ENCODE measurements at places on chromosomes 12 and 14.

DNA sequence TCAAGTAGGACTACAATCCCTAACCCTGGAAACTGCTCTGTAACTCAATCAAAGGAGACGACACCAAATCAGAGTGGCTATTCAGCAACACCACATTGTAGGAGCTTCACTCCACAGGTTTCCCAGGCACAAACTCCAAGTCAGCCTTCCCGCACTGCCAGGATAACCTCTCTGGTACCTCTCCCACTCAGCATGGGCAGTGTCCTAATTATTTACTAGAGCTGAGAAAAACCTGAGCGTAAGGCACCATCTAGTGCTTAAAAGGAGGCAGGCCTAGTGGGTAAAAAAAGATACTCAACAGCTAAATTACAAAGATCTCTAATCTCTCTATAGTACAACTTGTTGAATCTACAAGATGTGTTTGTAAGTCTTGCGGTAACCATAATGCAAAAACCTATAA, 36.1 kb downstream of the PARP11 start:
- DNase-seq = no peak

GRCh38 chr14:73472185-73473114, 14.1 kb upstream of the NUMB start:
- no peak for DNase-seq

GRCh38 chr12:54360717-54361456, 3.4 kb downstream of the GPR84 start:
- peak; percentile 79 for DNase-seq

- DNase-seq = peak; percentile 96
Observed at GRCh38 chr12:30048371-30048770, 264.6 kb upstream of the TMTC1 start.

GRCh38 chr12:20523658-20524057, 155.3 kb downstream of the PDE3A start:
- no peak for DNase-seq

- no peak for DNase-seq
Observed at GRCh38 chr14:105468621-105469241, 5.9 kb upstream of the CRIP2 start.

DNA sequence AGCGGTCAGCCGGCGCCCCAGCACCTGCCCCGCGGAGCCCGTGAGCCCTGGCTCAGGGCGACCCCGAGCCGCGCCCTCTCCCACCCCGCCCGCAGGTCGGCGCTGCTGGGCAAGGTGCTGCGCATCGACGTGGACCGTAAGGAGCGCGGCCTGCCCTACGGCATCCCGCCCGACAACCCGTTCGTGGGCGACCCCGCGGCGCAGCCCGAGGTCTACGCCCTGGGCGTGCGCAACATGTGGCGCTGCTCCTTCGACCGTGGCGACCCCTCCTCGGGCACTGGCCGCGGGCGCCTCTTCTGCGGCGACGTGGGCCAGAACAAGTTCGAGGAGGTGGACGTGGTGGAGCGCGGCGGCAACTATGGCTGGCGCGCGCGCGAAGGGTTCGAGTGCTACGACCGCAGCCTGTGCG, 14.4 kb downstream of the HHIPL1 start:
- DNase-seq = no peak

DNA sequence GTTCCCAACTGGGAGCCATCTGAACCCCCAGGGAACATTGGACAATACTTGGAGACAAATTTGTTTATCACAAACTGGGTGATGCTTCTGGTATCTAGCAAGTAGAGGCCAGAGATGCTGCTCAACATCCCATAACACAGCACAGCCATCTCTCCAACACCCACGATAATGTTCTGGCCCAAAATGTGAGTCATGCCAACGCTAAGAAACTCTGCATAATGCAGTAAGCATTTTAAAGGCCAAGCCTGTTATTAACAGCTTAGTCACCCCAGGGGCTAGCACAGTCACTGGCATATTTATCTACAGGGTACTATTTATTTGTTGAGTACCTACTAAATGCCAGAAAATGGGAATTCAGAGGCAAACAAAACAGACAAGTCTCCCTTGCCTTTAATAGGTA, 873.1 kb upstream of the TMEM132C start:
- DNase-seq = no peak

GRCh38 chr14:30798516-30798915, 75.8 kb upstream of the COCH start:
- DNase-seq = no peak

GRCh38 chr12:40565029-40565633, 127.1 kb upstream of the CNTN1 start:
- DNase-seq = no peak

DNA sequence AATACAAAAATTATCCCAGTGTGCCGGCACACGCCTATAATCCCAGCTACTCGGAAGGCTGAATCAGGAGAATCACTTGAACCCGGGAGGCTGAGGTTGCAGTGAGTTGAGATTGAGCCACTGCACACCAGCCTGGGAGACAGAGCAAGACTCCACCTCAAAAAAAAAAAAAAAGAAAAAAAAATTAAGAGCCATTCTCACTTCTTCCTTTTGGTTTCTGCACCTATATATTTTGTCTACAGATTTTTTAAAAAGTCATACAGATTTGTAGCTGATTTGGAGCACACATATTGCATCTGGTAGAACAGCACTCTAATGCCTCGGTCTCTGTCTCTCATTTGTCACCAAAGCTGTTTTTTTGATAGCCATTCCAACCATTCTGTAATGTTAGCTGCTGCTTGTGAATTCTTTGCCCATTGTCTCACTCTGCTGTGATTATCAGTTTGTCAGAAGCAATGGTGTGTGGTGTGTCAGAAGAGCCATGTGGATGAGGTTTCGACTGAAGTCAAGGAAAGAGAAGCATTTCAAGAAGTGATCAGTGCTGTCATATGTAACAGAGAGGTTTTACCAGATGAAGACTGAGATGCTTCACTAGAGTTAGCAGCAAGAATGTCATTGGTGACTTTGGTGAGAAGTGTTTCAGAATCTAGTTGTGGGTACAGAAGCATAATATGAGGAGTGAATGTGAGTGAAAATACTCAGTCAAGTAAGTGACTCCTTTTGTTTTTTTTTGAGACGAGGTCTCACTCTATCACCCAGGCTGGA, 8.7 kb upstream of the KTN1 start:
- no peak for DNase-seq

DNA sequence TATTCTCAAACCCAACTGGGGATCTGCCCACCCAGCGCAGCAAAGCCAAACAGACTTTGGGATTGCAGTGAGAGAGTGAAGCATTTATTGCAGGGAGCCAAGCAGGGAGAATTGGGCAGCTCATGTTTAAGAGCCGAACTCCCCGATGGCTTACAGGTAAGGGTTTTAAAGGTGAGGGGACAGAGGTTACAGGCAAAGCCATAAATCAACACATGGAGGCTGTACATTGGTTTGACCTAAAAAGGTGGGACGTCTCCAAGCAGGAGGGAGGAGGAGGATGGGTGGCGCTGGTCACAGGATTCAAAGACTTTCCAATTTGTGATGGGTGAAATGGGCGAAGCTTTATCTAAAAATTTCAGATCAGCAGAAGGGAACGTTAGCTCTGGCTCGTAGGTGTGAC, 18.2 kb downstream of the OAS2 start:
- DNase-seq = no peak

DNA sequence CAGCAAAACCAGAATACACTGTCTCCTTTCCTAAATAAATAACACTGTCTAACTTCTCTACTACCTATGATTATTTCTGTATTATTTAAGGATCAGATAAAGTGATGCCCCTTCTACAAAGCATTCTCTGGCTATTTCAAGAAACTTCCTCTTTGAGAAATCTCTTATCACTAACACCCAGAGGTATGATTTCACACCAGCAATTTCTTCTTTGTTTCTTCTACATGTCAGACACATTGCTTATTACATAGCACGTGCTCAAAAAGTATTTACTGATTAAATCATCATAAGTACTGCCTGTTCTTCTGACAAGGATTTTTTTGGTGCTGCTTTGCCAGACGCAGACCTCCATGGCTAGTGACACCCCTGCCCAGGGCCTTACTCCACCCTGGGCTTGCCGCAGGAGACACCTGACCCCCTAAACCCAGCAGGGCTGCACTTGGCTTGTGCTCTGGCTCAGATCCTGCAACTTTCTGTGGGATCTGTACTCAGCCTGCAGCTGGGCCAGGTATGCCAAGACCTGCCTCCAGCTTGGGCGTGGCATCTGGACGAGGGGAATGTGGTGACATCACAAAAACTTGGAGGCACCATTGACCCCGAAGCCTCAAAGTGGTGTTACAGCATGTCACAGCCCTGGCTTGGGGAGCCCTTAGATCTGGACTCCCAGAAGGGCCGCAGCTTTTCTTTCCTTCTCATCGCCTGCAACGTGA, 15.4 kb upstream of the HIGD1C start:
- no peak for DNase-seq

DNA sequence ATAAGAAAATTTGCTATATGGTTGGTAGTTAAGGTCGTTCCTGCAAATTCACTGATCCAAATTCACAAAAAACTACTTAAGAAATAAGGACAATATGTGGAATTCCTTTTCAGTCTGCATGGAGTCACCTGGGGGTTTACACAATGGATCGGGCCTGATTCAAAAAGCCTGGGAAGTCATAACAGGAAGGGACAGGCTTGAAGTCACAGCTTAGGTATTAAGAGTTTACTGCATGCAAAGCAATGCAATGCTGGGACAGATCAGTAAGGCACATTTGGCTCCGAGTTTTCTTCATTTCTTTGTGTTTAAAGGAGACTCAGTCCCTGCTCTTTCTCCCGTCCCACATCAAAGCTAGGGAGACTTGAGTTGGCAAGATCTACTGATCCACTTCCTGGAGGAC, 153.3 kb downstream of the NTF3 start:
- no peak for DNase-seq

GRCh38 chr12:111414711-111415252, 9.1 kb downstream of the SH2B3 start:
- no peak for DNase-seq

GRCh38 chr12:18646286-18646890, 91.4 kb downstream of the PLCZ1 start:
- no peak for DNase-seq

DNA sequence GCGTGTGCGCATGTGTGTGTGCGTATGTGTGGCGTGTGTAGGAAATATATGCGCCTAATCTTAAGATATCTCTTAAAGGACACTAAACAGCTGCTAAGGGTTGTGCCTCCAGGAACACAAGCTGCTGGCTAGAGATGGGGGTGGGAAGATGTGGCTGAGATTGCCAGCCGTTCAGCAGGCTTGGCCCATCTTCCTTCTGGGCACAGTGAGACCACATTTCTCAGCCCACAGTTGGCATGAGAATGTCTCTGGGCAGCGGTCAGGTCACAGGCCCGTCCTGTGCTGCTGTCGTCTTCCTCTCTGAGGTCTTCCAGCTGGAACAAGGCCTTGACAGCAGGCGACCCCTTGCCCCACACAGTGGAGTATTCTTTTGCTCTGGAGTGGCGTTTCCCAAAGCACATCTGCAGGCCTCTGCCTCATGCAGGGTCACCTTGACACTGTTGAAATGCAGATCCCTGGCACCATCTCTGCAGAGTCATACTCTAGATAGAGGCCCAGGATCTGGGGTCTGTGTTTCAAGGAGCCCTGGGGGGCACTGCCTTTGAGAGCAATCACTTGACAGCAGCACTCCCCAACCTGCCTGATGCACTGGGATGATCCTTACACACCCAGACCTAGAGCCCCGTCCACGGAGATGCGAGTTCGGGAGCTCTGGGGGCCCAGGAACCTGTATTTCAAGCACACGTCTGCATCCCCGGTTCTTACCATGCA, 335.5 kb upstream of the SFSWAP start:
- no peak for DNase-seq

GRCh38 chr12:44507461-44507860, 368.7 kb downstream of the NELL2 start:
- DNase-seq = no peak

- DNase-seq = peak; percentile 35
Observed at GRCh38 chr14:58865514-58866281, 227.9 kb downstream of the DACT1 start.

DNA sequence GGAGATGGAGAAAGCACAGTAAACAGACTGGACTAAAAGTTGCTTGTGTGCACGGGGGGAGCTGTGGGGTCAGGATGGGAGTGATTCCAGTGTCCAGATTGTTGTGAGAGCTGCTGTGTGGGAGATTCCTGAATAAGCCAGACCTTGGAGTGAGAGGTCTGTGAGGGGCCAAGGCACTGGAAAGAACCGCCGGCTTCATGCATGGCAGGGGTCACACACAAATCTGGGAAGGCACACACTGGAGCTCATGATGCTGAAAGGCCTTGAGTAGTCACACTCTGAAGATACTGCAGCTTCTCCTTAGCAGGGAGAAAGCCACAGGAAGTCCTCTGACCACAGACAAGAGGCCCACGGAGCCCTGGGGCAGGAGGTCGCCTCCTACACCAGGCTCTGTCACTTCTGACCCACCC, 23.1 kb downstream of the ADCY6 start:
- no peak for DNase-seq

GRCh38 chr12:119211884-119212283, 33.2 kb downstream of the HSPB8 start:
- DNase-seq = no peak

DNA sequence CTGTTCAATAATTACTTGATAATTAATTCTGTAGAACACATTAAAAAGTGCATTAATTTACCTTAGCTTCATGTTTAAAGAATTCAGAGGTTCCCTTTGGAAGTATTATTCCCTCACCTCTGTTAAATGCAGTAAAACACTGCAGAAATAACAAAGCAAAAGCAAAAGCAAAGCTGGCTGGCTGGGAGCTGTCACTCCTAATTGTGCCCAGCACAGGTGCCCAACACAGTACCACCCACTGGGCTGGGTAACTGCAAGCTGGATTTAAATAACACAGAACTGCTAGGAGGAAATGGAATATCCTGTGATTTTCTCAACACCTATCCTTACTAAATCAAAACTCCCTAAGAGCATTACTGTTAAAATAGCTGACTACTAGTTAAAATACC, 72.6 kb downstream of the SLC2A13 start:
- DNase-seq = no peak

GRCh38 chr14:34379816-34380470, 82.1 kb downstream of the SPTSSA start:
- DNase-seq = no peak

- DNase-seq = no peak
Observed at GRCh38 chr12:6639151-6639801, 3.5 kb upstream of the LPAR5 start.

GRCh38 chr12:14846876-14847580, 3.7 kb upstream of the ART4 start:
- peak; percentile 56 for DNase-seq

DNA sequence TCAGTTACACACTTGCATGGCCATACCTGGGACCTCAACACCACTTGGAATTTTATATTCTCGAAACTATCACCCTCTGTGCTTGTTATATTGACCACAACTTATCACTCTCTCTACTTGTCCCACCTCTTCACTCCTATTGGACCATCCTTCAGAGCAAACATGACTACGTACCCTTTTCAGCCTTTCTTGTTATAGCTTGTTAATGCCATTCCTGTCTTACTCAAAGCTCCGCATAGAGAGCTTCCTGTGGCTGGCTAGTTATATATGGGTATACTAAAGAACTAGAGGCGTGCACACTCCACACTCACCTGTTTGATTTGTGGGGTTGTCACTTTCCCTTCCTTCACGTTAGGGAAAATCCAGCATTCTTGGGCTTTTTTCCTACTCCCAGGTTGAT, 26.3 kb upstream of the FRS2 start:
- no peak for DNase-seq

All from lung (tissue), 17 donors.